ENCODE measurements at places on chromosomes 6 and 20.

DNA sequence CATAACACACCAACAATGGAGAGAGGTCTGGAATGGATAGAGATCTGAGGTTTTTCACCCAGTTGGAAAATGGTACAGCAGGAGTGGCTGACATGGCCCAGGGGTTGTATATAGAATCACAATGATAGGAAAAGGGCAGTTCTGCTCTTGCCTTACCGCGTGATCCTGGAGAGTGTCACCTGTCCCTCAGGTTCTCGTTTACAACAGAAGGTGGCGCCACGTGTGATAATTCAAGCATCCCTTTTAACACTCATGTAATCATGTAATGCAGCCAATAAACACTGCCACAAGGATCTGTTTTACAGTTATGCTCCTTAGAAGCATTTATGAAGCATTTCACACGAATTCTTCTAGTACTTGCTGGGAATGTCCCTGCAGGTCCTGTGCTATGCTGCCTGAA, 12.9 kb upstream of the WFDC2 start:
- no peaks in the 10 kb centered on the region for H3K27me3 ChIP-seq
- no peaks in the 10 kb centered on the region for H3K4me1 ChIP-seq
- H3K4me3 ChIP-seq, result no peak overlapping the region
- peak; percentile 47 for DNase-seq
- H3K36me3 ChIP-seq, result no peaks in the 10 kb centered on the region

GRCh38 chr20:60039526-60039925, 81.3 kb downstream of the CDH26 start:
- H3K4me3 ChIP-seq, result no peak overlapping the region
- H3K27me3 ChIP-seq, result no peaks in the 10 kb centered on the region
- no peaks in the 10 kb centered on the region for H3K36me3 ChIP-seq
- no peaks in the 10 kb centered on the region for H3K4me1 ChIP-seq
- DNase-seq, result no peak

- H3K27me3 ChIP-seq, result no peaks in the 10 kb centered on the region
- peak; percentile 46 for DNase-seq
- H3K27ac ChIP-seq, result no peak overlapping the region
These were observed 8.5 kb downstream of the ZBP1 start for GRCh38 chr20:57611586-57612311.

DNA sequence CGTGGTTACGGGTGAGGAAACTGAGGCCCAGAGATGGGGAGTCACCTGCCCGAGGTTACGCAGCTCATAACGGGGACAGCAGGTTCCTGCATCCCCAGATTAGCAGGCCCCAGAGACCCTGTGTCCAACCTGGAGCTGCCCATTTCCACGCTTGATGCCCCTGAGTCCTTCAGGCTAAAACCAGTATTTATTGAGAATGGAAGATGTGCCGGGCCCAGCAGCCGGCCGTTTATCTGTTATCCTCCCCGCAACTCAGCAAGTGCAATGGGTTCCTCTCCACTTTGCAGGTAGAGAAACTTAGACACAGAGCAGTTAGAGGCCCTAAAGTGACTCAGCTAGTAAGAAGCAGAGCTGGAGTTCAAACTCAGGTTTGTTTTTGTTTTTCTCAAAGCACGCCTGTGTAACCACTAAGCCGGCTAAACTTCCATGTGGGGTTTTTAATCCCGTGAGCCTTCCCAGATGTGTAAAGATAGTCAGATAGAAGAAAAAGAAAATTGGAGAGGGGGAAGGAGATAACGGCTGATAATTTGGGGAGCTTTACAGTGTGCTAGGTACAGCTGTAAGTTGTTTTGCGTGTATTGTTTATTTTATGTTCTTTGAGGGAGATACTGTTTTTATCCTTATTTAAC, 775 bp downstream of the PFDN4 start:
- H3K27me3 ChIP-seq, result no peaks in the 10 kb centered on the region
- H3K27ac ChIP-seq, result peak overlapping the region; percentile 97
- DNase-seq, result no peak

GRCh38 chr6:85360794-85361642, 88.9 kb upstream of the NT5E start:
- peaks cover 5% of the 10 kb centered on the region for H3K4me1 ChIP-seq
- peak; percentile 12 for DNase-seq
- no peaks in the 10 kb centered on the region for H3K36me3 ChIP-seq
- H3K27ac ChIP-seq, result no peak overlapping the region
- no peak overlapping the region for H3K4me3 ChIP-seq

DNA sequence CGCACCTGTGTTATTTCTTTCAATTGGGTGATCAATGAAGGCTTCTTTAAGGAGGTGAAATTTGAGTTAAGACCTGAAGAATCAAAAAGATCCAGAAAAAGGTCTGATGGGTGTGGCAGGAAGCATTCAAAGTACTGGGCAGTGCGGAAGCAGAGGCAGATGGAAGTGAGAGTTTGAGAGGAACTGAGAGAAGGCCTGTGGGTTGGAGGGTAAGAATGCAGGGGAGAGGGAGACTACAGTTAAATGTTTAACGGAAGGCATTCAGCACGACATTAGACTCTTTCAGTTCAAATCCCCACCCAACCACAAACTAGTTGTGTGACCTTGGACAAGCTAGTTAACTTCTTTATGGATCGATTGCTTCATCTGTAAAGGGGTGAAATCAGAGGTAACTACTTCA, 50.5 kb upstream of the GCM1 start:
- no peaks in the 10 kb centered on the region for H3K27me3 ChIP-seq
- no peak overlapping the region for H3K4me3 ChIP-seq
- H3K36me3 ChIP-seq, result no peaks in the 10 kb centered on the region
- H3K4me1 ChIP-seq, result no peaks in the 10 kb centered on the region
- no peak overlapping the region for H3K27ac ChIP-seq

DNA sequence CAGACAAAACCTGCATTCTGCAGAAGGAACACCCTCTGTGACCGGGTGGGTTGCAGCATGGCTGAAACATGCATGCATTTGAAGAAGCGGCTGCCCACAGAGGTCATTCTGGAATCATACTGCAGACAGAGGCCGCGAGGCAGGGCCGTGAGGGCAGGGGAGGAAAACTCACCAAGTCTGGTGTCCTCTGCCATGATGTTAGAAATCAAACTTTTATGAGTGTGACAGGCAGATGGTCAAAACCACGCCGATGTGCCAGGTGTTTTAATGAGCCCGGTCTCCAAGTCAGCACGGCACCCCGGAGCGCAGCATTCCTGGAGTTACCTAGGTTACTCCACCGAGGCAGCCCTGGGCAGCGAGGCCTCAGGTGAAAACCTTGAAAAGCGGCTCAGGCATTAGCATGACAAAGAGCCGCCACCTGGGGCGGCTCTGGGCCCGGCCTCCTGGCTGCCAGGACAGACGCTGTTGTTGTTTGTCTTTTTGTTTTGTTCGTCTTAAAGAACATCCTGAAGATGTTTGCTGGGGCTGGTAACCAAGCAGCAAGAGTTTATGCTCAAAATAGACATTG, 255.6 kb downstream of the ERMARD start:
- no peaks in the 10 kb centered on the region for H3K4me1 ChIP-seq
- H3K27ac ChIP-seq, result no peak overlapping the region
- no peaks in the 10 kb centered on the region for H3K36me3 ChIP-seq
- no peak overlapping the region for H3K4me3 ChIP-seq

- no peaks in the 10 kb centered on the region for H3K36me3 ChIP-seq
- no peak overlapping the region for H3K27ac ChIP-seq
- no peak for DNase-seq
- H3K4me1 ChIP-seq, result no peaks in the 10 kb centered on the region
- H3K4me3 ChIP-seq, result no peak overlapping the region
These were observed 111.2 kb downstream of the KCNQ5 start for GRCh38 chr6:72733045-72733444.

- H3K4me1 ChIP-seq, result peaks cover 4% of the 10 kb centered on the region
- DNase-seq, result no peak
These were observed 4.2 kb downstream of the RIMS4 start for GRCh38 chr20:44805979-44806620.

DNA sequence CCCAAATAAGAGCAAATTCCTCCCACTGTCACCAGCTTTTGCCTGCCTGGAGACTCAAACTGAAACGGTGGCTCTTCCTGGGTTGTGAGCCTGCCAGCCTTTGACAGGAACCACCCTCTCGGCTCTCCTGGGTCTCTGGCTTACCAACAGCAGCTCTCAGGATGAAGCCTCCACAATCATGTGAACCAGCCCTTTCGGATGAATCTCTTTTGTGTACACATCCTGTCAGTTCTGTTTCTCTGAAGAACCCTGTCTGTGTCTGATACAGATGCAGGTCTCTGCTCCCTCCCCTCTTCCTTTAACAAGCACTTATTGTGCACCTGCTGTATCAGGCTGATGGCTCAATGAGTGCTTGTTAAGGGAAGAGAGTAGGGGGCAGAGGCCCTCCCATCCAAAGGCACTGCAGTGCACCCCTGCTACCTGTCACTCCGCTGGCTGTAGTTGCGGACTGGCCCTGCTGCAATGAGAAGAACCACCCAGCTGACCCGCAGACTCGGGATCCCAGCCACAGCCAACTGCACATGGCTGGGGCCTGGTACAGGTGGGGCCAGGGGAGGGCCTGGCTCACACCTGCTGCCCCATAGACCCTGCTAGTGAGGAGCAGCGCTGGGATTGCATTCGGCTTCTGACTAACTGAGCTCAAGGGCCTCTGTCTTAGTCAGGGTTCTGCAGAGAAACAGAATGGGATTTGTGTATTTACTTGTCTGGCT, 120.1 kb upstream of the PMEPA1 start:
- no peaks in the 10 kb centered on the region for H3K27me3 ChIP-seq
- no peak for DNase-seq
- H3K27ac ChIP-seq, result no peak overlapping the region
- no peaks in the 10 kb centered on the region for H3K4me1 ChIP-seq

DNA sequence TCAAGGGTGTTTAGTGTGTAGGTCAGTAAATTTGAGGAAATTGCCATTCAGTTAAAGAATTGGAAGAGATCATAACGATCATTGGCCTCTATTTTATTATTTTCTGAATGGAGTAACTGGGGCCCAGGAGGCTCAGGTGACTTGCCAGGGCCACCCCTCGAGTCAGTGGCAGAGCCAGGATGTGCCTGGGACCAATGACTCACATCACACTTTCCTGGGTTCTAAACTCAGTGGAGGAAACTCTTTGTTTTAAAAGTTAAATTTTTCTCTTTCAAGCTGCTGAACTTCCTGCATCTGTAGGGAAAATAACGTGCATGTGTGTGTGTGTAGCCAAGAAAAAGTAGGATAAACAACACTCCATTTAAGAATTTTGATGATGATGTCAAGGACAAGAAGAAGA, 135.5 kb downstream of the MYLK4 start:
- H3K27ac ChIP-seq, result no peak overlapping the region
- H3K36me3 ChIP-seq, result no peaks in the 10 kb centered on the region
- H3K27me3 ChIP-seq, result no peaks in the 10 kb centered on the region
- no peaks in the 10 kb centered on the region for H3K4me1 ChIP-seq

DNA sequence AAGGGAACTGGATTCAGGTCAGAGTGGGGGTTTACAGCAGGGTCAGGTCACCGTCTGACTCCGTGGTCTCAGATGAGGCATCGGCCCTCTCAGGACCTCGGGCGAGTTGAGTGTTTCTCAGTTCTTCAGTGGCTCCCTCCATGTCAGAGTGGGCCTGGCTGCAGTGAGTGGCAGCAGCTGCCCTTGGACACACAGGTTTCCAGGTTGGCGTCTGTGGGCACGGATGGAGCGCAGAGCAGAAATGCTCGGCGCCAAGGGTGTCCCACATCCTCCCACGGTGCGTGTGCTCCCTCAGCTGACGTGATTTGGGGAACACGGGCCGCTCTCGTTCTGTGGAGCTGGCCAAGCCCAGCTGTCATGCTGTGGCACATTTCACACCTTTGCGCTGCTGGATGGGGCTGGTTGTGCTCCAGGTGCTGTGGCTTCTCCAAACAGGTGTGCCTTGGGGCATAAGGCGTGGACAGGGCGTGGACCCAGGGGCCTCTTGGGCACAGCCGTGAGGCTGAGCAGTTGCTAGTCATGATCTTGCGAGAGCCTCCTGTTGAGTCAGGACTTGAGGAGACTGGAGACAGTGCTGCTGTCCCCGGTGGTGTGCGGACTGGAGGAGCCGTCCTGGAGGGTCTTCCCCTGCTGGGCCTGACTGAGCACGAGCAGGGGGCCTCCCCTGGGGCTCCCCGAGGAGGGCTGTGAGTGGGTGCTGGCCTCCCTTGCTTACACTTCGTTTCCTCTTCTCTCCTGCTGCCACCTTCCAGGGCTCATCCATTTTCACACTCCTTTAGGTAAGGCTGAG, 9.5 kb upstream of the DNAJC5 start:
- no peak for DNase-seq
- no peak overlapping the region for H3K27ac ChIP-seq
- no peak overlapping the region for H3K4me3 ChIP-seq
- H3K36me3 ChIP-seq, result peaks cover 6% of the 10 kb centered on the region

- no peaks in the 10 kb centered on the region for H3K27me3 ChIP-seq
- H3K27ac ChIP-seq, result no peak overlapping the region
- no peak for DNase-seq
- H3K4me1 ChIP-seq, result peaks cover 14% of the 10 kb centered on the region
- no peaks in the 10 kb centered on the region for H3K36me3 ChIP-seq
- no peak overlapping the region for H3K4me3 ChIP-seq
These were observed 40.6 kb downstream of the BLOC1S5 start for GRCh38 chr6:8023638-8024037.

GRCh38 chr6:6537488-6538260, 50.8 kb upstream of the LY86 start:
- H3K4me1 ChIP-seq, result no peaks in the 10 kb centered on the region
- no peak overlapping the region for H3K4me3 ChIP-seq
- DNase-seq, result no peak
- no peaks in the 10 kb centered on the region for H3K36me3 ChIP-seq
- no peak overlapping the region for H3K27ac ChIP-seq
- no peaks in the 10 kb centered on the region for H3K27me3 ChIP-seq

- H3K4me3 ChIP-seq, result no peak overlapping the region
- H3K27me3 ChIP-seq, result no peaks in the 10 kb centered on the region
- H3K36me3 ChIP-seq, result no peaks in the 10 kb centered on the region
- H3K4me1 ChIP-seq, result peaks cover 9% of the 10 kb centered on the region
- no peak overlapping the region for H3K27ac ChIP-seq
These were observed 56.0 kb downstream of the RIN2 start for GRCh38 chr20:19813846-19814640.

- no peak within 1 kb of the TSS for H3K27ac ChIP-seq
- peaks cover 12% of the 10 kb centered on the region for H3K4me1 ChIP-seq
- H3K27me3 ChIP-seq, result peaks cover 5% of the 10 kb centered on the region
- peak within 1 kb of the TSS; percentile 36 for H3K4me3 ChIP-seq
- no peaks in the 10 kb centered on the region for H3K36me3 ChIP-seq
These were observed at the start of gene RAD21L1 for GRCh38 chr20:1225783-1226654. Gene RAD21L1 (plus strand): TSS chr20:1226044. CDS start chr20:1228454, 2,410 bp downstream.

- DNase-seq, result no peak
- no peaks in the 10 kb centered on the region for H3K4me1 ChIP-seq
- no peaks in the 10 kb centered on the region for H3K36me3 ChIP-seq
- H3K4me3 ChIP-seq, result no peak overlapping the region
These were observed 660.1 kb upstream of the NRSN1 start for GRCh38 chr6:23465912-23466311.

- H3K4me1 ChIP-seq, result peaks cover 81% of the 10 kb centered on the region
- H3K36me3 ChIP-seq, result no peaks in the 10 kb centered on the region
- H3K4me3 ChIP-seq, result no peak overlapping the region
- H3K27me3 ChIP-seq, result no peaks in the 10 kb centered on the region
- no peak overlapping the region for H3K27ac ChIP-seq
- no peak for DNase-seq
These were observed 8.2 kb downstream of the SENP6 start for GRCh38 chr6:75609639-75610590.

GRCh38 chr20:20763650-20764049, 51.2 kb upstream of the RALGAPA2 start:
- no peaks in the 10 kb centered on the region for H3K27me3 ChIP-seq
- no peak for DNase-seq
- H3K36me3 ChIP-seq, result no peaks in the 10 kb centered on the region
- H3K27ac ChIP-seq, result no peak overlapping the region
- H3K4me1 ChIP-seq, result peaks cover 4% of the 10 kb centered on the region

GRCh38 chr6:17725083-17725482, 18.4 kb upstream of the NUP153 start:
- no peaks in the 10 kb centered on the region for H3K36me3 ChIP-seq
- H3K27me3 ChIP-seq, result no peaks in the 10 kb centered on the region
- H3K4me1 ChIP-seq, result no peaks in the 10 kb centered on the region
- no peak overlapping the region for H3K4me3 ChIP-seq
- H3K27ac ChIP-seq, result no peak overlapping the region
- no peak for DNase-seq
